ENCODE measurements at places on chromosomes 2 and 18. TPM values are rescaled to one million over a fixed set of nuclear protein-coding genes. Genes with fewer than 3 reads are reported as not detected.

- no peak for DNase-seq
Measured at GRCh38 chr2:211468217-211468616, 911.8 kb downstream of the CPS1 start.

- DNase-seq = no peak
Measured at GRCh38 chr2:10085668-10086059, 5.5 kb upstream of the CYS1 start.

GRCh38 chr2:234100686-234101085, 50.2 kb downstream of the SPP2 start:
- DNase-seq = no peak

- DNase-seq = no peak
Measured at GRCh38 chr18:7955175-7955574, 388.1 kb downstream of the PTPRM start.

The NEU2 gene
- not detected for total RNA-seq
